K562 (cell line): ENCODE measurements at places on chromosomes 1 and 21. TPM values are rescaled to one million over a fixed set of nuclear protein-coding genes. Genes with fewer than 3 reads are reported as not detected.

CDKN2C gene
- 56.7 and 62.2 TPM in 2 replicates for total RNA-seq

TRABD2B gene
- not detected in 2 replicates for total RNA-seq

SLC1A7 gene
- total RNA-seq, result not detected in 2 replicates

DNA sequence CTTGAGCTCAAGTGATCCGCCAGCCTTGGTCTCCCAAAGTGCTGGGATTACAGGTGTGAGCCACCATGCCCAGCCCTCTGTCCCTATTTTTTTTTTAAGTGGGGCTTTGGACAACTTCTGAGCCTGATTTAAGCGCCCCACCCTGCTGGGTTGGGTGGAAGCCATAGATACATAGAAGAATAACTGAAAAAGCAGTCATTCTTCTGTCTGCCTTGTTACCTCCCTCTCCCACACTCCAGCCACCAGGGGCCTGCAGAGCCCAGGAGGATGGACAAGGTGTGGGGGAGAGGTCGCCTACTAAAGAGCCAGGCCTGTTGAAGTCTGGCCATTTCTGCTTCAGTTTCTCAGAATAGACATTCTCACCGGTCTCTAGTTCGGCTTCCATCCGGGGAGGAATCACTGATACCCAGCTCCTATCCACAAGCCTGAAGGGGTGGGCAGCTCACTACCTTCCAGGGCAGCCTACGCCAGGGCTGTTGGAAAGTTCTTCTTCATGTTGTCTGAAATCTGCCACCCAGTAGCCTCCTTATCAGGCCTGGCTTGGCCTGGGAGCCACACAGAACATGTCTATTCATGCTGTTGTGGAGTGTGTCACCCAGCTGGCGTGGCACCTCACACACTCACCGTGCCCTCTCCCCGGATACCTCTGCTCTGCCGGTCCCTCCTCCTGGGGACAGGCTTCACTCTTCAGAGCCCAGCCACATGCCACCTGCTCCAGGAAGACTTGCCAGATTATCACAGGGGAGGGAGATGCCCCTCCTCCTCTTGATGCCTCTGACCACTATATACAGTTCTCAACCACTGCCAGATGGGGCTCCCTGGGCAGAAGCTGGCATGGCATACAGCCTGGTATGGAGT, 27.7 kb downstream of the KNCN start:
- H3K4me3 ChIP-seq, result no peak overlapping the region
- no peak for DNase-seq
- no peaks in the 10 kb centered on the region for H3K36me3 ChIP-seq
- peaks cover 83% of the 10 kb centered on the region for H3K4me1 ChIP-seq
- no peaks in the 10 kb centered on the region for H3K27me3 ChIP-seq

GRCh38 chr1:232766904-232767303, 38.3 kb upstream of the MAP10 start:
- H3K27ac ChIP-seq, result no peak overlapping the region
- no peak for DNase-seq
- no peak overlapping the region for H3K4me3 ChIP-seq
- H3K4me1 ChIP-seq, result no peaks in the 10 kb centered on the region
- no peaks in the 10 kb centered on the region for H3K27me3 ChIP-seq
- H3K36me3 ChIP-seq, result no peaks in the 10 kb centered on the region

DNA sequence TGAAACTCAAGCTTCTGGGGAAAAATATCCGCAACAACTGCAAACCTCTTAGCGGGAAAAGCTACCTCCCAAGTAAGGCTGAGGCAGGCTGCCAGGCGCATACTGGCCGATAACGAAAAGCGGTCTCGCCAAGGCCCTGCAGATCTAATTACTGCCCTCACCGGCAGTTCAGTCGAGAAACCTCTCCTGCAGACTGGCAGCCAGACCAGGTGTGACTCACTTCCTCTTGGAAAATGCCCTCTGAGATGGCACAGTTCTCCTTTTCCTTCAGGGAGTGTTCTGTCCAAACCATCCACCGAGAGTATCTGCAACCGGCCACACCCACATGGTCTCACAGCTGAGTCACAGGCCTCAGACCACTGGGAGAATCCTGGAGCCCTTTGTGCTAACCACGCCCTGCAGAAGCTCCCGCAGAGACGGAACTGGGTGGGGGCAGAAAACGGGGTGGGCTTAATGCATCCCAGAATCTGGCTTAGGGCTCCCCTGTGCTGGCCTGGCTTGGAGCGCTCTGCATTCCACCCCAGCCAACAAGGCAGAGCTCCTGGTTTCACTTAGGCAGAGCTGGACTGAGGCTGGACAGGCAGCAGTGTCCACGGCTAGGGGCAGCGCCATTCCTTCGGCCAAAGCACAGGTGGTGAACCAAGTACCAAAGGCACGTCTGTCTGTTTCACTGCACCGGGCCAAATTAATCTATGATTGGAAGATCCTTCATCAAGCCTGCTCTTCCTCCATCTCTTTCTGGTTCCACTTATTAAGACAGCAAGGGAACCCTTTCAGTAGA, 1.2 kb downstream of the S100A10 start:
- H3K27ac ChIP-seq, result no peak overlapping the region
- H3K27me3 ChIP-seq, result peaks cover 27% of the 10 kb centered on the region
- peak overlapping the region; percentile 18 for H3K4me3 ChIP-seq
- peaks cover 26% of the 10 kb centered on the region for H3K4me1 ChIP-seq

DNA sequence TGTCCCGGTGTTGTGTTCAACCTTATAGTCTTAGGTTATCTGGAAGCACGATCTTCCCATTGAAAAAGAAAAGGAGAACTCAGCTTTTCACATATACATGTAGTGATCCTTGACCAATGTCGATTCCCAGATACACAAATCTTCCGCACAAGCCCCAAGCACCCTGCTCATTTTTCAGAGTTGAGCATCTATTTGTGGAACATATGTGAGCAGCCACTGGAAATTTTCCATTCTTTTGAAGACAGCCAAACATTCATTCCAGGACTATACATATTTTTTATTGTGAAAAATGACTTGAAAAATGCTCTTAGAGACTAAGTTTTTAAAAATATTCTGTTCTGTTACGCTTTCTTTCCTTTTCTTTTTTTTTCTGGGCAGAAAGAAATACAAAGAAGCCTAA, 371.9 kb downstream of the RGS7 start:
- H3K27me3 ChIP-seq, result no peaks in the 10 kb centered on the region
- no peaks in the 10 kb centered on the region for H3K36me3 ChIP-seq
- H3K4me3 ChIP-seq, result no peak overlapping the region
- H3K27ac ChIP-seq, result no peak overlapping the region
- no peak for DNase-seq
